ENCODE measurements at places on chromosomes 12 and 14.

- no peak for DNase-seq
Measured at GRCh38 chr14:76832503-76832988, 6.3 kb downstream of the LRRC74A start.

DNA sequence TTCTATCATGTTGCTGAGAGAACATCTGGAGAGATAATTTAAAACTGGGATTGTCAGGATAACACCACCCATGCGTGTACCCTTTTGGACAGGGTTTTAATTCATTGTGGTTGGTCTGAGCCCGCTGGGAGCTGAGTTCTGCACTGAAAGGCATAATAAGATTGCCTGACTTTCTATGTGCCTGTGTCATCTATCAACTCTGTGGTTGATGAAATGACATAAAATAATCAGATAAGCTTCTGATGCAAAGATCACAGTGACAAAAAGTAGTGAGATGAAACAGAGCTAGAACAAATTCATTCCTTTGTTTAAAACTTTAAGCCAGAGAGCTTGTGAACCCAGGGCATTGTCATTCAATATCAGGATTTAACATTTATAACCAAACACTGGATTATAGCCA, 98.7 kb downstream of the BBS10 start:
- no peak for DNase-seq

- DNase-seq: no peak
Measured at GRCh38 chr12:98470469-98471082, 44.8 kb upstream of the TMPO start.

GRCh38 chr14:96349286-96350075, 13.7 kb downstream of the ATG2B start:
- DNase-seq: no peak
